ENCODE measurements at places on chromosomes 1 and 21. TPM values are rescaled to one million over a fixed set of nuclear protein-coding genes. Genes with fewer than 3 reads are reported as not detected.

Gene KCNK1
- 18.1 TPM for total RNA-seq

Gene CELA3B
- not detected for total RNA-seq

Gene KLF17
- total RNA-seq, result 0.43 TPM

Gene MIXL1
- 0.24 TPM for total RNA-seq

Gene RIPPLY3
- total RNA-seq, result 0.56 TPM

Gene GBP5
- total RNA-seq, result not detected

Gene ZBED6
- total RNA-seq, result 4.3 TPM

Gene HEYL
- total RNA-seq, result 3.1 TPM
